ENCODE measurements at places on chromosomes 11 and 22. TPM values are rescaled to one million over a fixed set of nuclear protein-coding genes. Genes with fewer than 3 reads are reported as not detected.

DNA sequence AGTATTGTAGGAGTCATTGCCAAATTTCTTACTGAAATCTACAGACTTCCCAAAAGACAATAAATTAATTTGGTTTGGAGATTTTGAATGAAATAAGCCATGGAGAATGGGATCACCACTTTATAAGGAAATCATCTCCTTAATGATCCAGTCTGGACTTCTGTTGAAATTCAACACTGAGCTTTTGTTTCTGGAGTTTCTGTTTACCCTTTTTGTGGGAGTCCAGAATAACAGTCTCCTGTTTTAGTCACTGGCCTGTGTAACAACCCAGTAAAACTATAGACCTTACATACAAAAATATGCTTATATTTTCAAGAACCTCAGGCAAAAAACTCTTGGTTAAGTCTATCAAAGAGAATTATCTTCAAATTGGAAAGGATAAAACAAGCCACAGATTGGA is 321.7 kb upstream of the PLET1 start:
- no peaks in the 10 kb centered on the region for H3K27me3 ChIP-seq
- H3K4me3 ChIP-seq: no peak overlapping the region
- DNase-seq: no peak
- no peak overlapping the region for H3K27ac ChIP-seq

The ADM2 gene
- 4.4 TPM for total RNA-seq

The UPK3A gene
- total RNA-seq: 3.6 TPM

- no peaks in the 10 kb centered on the region for H3K36me3 ChIP-seq
- H3K27me3 ChIP-seq: no peaks in the 10 kb centered on the region
- H3K4me1 ChIP-seq: no peaks in the 10 kb centered on the region
- no peak overlapping the region for H3K4me3 ChIP-seq
Observed at GRCh38 chr11:11532574-11532973, 89.2 kb downstream of the GALNT18 start.

The PYGM gene
- total RNA-seq: 2.7 TPM

DNA sequence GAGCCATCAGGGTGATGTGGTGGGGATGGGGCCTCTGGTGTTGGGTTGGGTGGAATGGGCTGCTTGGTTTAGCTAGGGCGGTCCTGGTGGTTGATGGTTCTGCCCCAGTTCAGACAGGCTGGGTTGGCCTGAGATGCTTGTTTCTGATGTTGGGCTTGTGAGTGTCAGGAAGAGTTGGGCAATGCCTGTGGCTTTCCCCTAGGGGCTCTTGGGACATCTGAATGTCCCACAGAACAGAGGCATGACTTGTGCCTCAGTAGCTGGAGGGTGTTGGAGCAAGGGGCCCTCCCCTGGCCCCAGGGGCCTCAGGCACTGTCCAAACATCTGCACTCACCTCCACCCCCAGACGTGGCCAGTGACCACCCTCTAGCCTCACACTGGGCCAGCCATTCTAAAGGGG is 14.0 kb upstream of the CTSD start:
- H3K4me1 ChIP-seq: no peaks in the 10 kb centered on the region
- no peak overlapping the region for H3K4me3 ChIP-seq
- H3K27me3 ChIP-seq: no peaks in the 10 kb centered on the region
- H3K36me3 ChIP-seq: no peaks in the 10 kb centered on the region
- no peak overlapping the region for H3K27ac ChIP-seq
- DNase-seq: no peak

GRCh38 chr11:64778223-64778472 is 194 bp downstream of the SF1 start:
- H3K27me3 ChIP-seq: no peaks in the 10 kb centered on the region
- H3K4me1 ChIP-seq: peaks cover 9% of the 10 kb centered on the region
- peak overlapping the region; percentile 67 for H3K4me3 ChIP-seq

DNA sequence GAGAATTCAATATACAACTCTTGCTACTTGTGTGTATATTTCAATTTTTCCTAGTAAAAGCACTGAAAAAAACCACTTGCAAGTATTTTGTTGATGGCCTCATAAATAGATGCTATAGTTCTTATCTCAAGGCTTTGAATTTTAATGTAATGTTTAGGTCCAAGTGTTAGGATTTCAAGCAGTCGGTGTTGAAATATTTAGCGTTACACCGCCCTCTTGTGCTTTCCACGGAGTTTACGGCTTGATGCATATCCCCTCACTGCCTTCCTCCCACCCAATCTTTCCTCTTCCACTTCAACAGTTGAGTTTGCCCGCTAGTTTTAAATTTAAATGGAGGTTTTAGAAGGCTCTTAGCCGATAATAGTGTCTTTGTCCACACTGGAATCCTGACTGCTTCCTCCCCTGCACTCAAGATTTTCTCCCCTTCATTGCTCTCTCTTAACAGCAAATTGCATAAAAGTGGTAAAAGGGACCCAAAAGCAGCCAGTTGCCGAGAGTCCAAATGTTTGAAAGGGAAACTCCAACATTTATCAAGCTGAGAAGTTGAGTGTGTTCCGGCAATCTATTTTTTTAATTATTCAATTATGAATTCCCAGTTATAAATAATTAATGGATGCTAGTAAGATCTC is 25.9 kb upstream of the HTATIP2 start:
- no peak for DNase-seq
- H3K27me3 ChIP-seq: no peaks in the 10 kb centered on the region
- no peak overlapping the region for H3K27ac ChIP-seq
- H3K4me3 ChIP-seq: no peak overlapping the region

DNA sequence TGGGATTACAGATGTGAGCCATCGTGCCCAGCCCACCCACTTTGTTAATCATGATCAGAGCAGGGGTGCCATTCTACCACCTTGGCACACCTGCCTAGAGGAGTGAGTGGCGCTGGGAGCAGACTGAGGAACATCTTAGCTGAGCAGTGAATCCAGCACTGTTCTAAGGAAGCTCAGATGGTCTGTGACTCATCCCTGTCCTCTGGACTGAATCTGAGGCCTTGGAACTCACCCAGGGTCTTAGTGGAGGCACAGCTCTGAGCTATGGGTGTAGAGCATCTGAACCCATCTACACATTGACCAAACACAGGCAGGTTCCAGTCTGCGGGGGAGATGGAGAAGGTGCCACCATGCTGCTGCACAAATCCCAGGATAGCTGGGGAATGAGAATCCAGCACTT is 14.9 kb downstream of the PGAP2 start:
- no peaks in the 10 kb centered on the region for H3K4me1 ChIP-seq
- no peaks in the 10 kb centered on the region for H3K36me3 ChIP-seq
- no peak for DNase-seq

DNA sequence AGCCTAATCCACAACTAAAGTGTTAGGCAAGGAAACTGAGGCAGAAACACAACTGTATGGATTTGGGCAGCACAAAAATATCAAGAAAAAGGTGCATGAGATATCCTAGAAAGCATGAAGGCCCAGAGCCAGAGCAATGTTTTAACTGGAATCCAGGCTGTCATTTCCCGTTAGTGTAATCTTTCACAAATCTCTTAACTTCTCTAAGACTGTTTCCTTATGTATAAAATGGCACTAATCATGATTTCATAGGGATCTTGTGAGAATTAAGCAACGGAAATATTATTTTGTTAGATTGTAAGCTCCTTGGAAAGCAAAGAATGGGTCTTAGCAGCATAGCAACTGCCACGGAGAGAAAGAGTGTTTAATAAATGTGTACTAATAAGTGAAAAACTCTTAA is 14.7 kb upstream of the SYTL2 start:
- H3K4me1 ChIP-seq: peaks cover 16% of the 10 kb centered on the region
- H3K27ac ChIP-seq: no peak overlapping the region
- no peak for DNase-seq
- no peak overlapping the region for H3K4me3 ChIP-seq
- no peaks in the 10 kb centered on the region for H3K36me3 ChIP-seq
- H3K27me3 ChIP-seq: no peaks in the 10 kb centered on the region

GRCh38 chr11:39810358-39810757 is 1649.1 kb downstream of the LRRC4C start:
- DNase-seq: no peak
- H3K27ac ChIP-seq: no peak overlapping the region
- no peaks in the 10 kb centered on the region for H3K36me3 ChIP-seq

Data from colonic mucosa (tissue), 4 donors.